ENCODE measurements at places on chromosomes 11 and 22.

GRCh38 chr11:78647266-78647915 is 72.7 kb upstream of the NARS2 start:
- DNase-seq, result peak; percentile 60

GRCh38 chr11:36478700-36479329 is 31.3 kb downstream of the TRAF6 start:
- no peak for DNase-seq

DNA sequence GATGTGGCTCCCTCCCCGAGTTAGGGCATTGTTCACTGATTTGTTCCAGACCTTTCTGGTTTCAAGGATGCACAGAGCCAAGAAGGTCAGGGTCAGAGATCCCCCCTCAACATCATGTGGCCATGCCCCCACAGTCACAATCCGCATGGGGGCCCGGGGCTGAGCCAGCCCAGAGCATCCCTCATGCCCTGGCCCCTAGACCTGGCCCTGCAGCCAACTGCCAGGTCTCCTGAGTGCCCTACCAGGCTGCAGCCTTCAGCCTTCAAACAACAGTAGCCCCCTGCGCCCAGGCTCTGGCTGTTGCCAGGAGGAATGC is 142.4 kb downstream of the CRYBB2 start:
- DNase-seq, result no peak

DNA sequence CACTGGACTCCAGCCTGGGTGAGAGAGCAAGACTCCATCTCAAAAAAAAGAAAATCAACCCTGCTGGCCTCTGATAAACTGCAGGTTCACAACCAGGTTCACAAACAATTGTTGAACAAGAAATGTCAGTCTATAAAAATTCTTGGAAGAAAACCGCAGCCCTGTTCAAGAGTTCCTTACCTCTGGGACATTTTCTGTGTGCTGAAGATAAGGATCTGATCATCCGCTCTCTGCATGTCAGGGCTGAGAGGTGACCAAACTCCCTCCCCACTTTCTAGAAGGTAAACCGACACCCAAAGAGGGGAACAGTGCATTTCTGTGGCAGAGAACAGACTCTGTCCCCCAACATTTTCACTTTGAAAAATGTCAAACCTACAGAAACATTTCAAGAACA is 4.2 kb upstream of the UPK3A start:
- DNase-seq, result no peak

DNA sequence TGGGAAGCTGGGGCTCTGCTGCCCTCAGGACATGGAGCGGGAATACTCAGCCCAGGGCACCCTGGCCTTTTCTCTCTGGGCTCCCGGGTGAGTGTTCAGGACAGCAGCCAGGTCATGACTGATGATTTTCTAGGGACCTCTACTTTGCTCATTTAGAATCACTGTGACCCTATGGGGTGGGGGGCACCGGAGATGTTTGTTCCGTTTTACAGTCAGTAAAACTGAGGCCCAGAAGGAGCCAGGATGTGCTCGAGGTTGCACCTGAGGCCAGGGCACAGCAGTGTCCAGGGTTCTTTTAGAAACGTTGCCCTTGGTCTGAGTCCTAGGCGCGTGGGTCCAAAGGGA is 48.1 kb downstream of the SMIM38 start:
- DNase-seq, result no peak

GRCh38 chr22:44807915-44808690 is 55.7 kb downstream of the ARHGAP8 start:
- no peak for DNase-seq

DNA sequence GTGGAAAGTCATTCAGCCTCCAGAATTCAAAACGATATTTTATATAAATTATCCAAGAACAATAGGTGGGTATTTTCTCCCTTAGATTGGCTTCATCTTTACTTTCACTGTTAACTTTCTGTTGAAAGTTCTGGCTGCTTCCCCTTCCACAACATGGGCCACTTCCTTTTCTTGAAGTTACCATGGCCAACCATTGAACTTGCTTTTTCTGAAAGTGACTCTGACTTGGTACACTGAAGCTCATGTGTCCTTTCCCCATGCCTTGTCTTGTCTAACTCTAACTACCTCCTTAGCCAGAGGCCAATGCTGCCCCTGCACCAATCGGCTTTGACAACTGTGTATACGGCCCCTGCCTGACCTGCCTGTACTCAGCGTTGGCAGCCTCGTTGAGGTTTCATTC is 225.2 kb downstream of the FAT3 start:
- DNase-seq, result no peak

DNA sequence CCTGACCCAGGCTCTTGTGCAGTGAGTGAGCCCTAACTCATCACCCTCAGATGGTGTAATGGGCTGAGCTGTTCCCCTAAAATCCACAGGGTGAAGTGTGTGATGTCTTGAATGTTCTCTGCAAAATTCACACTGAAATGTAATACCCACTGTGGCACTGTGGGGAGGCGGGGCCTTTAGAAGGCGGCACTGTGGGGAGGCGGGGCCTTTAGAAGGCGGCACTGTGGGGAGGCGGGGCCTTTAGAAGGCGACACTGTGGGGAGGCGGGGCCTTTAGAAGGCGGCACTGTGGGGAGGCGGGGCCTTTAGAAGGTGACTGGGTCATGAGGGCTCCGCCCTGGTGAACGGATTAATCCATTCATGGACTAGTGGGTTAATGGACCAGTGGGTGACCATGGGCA is 33.0 kb downstream of the CHID1 start:
- no peak for DNase-seq

DNA sequence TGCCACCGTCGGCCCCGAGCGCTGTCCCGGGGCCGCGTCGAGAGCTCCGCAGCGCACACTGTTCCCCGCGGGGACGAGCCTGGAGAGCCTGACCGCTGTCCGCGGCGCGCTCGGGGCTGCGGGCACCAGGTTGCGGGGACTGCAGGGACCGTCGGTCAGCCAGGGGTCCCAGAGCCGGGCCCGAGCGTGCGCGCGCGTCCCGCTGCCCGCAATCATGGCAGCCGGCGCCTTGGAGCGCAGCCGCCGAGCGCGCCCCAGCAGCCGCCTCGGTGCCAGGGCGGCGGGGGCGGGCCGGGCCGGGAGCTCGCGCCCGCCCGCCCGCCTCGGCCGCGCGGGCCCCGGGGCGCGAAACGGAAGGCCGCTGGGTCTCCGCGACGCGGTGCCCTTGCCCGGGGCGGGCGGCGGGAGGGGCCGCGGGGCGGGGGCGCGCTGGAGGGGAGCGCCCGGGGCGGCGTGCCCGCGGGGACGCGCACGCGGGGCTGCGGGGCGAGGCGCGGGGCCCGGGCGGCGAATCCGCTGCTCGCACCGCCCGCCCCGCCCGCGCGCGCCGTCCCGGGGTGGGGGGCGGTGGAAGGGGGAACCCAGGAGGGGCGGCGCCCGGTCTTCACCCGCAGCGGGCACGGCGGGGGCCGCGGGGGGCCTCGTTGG is 79.4 kb upstream of the PPARA start:
- no peak for DNase-seq

DNA sequence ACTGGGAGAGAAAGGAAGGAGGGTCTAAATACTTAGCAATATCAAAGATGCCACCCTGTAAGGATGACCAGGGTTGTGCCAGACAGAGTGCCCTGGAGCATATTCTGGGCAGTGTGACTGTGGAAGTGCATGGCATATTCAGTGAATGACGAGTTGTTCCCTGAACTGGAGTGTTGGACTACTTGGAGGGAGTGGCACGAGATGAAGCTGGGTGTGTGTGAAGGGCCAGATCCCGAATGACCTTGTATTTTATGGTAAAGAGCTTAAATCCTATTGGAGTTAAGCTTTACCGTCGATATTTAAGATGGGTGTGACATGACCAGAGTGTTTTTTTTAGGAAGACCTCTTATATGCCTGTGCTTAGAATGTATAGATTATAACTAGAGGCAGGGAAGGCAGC is 48.8 kb downstream of the STIM1 start:
- no peak for DNase-seq

DNA sequence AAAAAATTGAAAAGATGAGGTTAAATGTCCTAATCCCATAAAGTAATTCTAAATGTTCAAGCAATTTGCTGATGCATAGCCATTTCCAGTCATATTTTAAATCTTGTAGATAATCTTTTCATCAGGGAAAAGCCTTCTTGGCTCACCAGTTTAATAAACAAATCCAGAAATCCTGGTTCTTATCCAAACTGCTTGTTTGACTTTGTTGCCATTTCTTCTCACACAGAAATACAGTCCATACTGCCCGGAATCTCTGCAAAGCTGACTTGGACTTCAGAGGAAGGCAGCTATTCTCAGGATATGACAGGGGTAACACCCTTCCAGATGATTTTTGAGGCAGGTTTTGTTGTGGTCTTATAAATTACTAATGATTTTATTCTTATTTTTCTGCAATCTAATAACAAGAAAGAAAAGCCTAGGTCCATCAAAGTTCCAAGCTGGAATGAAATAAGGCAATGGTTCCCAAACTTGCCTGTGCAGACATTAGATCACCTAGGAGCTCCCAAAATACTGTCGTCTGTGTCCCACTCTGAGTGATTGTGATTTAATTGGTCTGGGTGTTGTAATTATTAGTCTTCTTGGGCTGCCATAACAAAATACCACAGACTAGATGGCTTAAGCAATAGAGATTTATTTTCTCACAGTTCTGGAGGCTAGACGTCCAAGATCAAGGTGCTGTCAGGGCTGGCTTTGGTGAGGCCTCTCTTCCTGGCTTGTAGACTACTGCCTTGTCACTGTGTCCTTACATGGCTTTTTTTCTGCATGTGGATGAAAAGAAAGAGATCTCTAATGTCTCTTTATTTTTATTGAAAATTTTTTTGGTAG is 55.1 kb upstream of the RCE1 start:
- no peak for DNase-seq

DNA sequence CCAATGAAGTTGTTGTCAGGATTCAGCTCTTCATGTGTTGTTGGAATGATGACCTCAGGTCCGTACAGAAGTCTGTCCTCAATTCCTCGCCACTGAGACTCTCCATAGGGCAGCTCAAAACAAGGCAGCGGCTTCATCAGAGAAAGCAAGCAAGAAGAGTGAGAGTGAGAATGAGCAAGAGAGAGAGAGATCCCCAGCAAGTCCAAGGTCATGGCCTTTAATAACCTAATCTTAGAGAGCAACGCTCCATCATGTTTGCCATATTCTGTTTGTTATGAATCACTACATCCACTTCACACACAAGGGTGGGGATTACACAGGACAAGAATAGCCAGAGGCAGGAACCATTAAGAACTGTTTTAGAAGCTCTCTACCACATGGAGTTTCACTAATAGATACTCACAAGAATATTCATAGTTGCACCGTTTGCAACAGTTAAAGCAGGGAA is 23.3 kb upstream of the MMP7 start:
- no peak for DNase-seq

DNA sequence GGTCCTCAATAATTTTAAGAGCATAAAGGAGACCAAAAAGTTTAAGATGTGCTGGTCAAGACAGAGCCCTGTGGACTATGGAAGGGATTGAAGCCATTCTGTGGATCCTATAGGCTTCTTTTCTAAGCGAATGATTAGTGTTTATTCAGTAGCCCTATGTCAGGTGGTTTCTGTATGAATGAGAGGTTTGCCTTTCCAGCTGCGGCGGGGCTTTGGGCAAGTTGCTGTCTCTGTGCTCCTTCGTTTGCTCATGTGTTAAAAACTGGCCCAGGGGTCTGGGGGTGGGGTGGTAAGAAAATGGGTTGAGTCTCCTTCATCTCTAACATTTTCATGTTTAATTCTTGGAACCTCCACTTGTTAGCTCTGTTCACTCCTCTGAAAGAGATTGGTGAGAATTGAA is 105.3 kb downstream of the PTPRJ start:
- no peak for DNase-seq

DNA sequence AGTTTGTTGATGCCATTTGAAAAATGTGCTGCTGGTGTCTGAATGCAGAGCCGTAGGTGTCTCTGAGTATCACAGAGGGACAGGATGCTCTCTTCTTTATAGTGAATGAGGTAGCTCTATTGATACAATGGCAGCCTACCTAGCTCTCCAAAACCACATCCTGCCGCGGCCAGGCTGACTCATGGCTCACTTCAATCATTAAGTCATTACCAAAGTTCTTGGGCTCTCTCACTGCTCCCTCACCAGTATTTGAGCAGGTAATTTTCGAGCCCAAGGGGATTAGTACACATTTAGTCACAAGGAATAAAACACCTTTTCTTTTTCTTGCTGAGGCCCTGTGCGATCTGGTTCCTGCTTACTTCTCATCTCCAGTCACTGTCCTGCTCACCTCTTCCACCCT is 509.0 kb upstream of the LARGE1 start:
- no peak for DNase-seq

- no peak for DNase-seq
These were observed 5.8 kb downstream of the ARHGAP1 start for GRCh38 chr11:46694607-46695006.

DNA sequence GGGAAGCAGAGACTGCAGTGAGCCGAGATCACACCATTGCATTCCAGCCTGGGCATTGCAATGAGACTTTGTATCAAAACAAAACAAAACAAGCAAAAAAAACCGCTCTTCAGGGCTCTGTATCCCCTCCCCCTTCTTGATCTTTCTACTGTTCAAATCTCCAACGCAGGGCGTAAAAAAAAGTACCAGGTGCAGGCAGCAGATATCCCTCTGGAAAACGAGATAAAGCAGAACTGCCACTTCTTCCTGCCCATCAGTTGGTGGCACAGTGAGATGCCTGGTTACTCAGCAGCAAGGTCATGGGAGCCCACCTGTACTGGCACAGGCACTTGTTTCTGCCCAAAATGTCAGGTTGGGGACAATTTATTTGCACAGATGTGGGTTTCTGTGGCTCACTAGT is 11.2 kb downstream of the CCS start:
- no peak for DNase-seq

All from osteocyte (in vitro differentiated cells).